ENCODE measurements at places on chromosomes 2 and 18.

DNA sequence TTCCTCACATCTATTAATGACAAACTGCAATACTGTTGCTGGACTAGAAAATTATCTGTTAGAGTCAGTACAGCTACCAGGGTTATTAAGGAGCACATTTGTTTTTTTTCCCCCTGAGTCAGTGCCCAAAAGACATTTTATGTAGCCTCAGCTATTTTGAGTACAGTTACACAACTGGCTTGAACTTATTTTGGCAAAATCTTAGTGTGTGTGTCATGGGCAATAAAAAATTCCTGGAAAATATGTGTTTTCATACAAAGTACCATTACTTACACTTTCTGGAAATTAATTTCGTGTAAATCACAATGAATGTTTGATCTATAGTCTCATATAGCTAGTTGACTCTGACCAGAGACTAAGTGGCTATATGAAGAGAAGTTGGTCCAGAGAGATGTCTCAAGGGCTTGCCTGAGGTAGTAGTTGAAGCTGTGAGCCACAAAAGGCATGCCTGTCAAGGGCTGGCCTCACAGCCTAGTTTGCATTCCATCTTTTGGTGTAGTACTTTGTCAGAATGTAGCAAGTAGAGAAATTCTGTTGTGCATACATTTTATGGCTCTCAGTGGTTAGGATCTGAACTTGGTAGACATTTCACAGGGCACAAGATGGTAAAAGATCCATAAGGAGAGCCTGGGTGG lies 283.4 kb downstream of the MTX2 start:
- DNase-seq = no peak

- DNase-seq = no peak
Observed at GRCh38 chr2:83742117-83742782, 716.8 kb downstream of the SUCLG1 start.

DNA sequence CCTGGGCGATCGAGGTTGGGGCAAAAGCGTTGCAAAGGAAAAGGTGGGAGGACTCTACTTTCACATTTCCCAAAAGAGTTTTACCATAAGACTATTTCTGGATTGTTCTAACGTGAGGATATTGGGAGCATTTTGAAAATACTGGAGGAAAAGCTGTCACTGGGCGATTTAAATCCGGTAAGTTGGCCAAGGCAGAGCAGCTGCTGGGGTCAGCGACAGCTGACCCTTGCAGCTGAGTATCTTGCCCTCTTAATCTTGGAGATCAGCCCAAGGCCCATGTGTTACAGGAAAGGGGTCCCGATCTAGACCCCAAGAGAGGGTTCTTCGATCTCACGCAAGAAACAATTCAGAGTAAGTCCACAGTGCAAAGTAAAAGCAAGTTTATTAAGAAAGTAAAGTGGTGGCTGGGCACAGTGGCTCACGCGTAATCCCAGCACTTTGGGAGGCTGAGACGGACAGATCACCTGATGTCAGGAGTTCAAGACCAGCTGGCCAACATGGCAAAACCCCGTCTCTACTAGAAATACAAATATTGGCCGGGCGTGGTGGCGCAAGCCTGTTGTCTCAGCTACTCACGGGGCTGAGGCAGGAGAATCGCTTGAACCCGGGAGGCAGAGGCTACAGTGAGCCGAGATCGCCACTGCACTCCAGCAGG lies 964 bp upstream of the ST3GAL5 start:
- no peak for DNase-seq

GRCh38 chr2:170077830-170078569 lies 99.9 kb upstream of the MYO3B start:
- DNase-seq = no peak

DNA sequence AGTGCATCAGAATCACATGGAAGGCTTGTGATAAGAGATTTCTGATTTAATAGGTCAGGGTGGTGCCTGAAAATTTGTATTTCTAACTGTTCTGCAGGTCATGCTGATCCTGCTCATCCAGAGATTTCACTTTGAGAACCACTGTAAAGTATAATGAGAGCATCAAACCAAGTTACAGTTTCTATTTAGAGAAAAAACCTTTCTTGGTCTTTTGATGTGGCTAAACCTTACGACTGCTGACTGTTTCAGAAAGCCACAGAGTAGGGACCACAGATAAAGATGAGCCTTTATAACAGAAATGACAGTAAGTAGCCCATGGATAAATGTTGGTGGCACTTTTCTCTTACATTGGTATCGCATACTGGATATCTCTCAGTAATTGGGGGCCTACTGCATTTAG lies 109.4 kb upstream of the FANCL start:
- no peak for DNase-seq

GRCh38 chr2:49002750-49003149 lies 151.6 kb downstream of the FSHR start:
- no peak for DNase-seq

DNA sequence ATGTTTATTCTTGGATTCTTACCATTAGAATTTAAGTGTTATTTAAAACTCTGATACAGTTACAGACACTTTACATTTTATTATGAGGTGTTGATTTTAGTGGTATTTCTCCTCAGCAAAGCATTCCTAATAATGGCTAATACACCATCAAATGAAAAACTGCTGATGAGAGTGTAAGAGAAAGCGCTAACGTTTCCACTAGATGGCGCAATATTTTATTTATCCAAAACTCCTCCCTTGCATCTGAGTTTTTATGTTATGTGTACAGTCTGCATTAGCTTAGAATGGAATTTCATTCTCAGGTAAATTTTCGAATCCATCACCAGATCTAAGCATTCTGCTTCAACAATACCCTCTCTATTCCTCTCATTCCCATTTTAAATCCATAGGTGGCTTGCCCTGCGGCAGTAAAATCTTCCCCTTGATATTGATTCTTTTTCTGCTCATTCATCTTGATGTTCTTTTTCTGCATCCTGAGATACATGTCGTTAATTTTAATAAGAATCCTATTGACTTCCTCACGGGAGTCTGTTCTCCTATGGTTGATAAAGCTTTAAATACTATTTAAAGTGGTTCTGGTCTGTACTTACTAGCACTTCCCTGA lies 53.9 kb downstream of the PRKRA start:
- DNase-seq = no peak

GRCh38 chr2:230582851-230583283 lies 129.8 kb upstream of the CAB39 start:
- no peak for DNase-seq

- DNase-seq = no peak
Observed at GRCh38 chr2:20217041-20217970, 7.6 kb downstream of the SDC1 start.

DNA sequence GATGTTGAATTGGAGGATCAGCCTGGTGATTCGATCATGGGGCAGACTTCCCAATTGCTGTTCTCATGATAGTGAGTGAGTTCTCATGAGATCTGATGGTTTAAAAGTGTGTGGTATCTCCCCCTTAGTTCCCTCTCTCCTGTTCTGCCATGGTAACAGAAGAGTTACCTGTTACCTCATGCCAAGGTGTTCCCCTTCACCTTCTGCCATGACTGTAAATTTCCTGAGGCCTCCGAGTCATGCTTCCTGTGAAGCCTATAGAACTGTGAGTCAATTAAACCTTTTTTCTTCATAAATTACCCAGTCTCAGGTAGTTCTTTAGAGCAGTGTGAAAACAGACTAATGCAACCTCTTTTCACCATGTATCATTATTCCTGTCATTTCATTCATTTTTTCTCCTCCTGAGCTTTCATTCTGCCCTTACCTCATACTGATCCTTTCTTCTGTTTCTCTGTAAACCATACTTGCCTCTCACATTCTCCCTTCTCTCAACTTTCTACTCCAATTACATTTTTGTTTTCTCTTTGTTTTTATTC lies 22.0 kb downstream of the STARD6 start:
- no peak for DNase-seq

- DNase-seq = no peak
Observed at GRCh38 chr2:11833601-11834000, 87.2 kb downstream of the LPIN1 start.

GRCh38 chr2:62801814-62802523 lies 96.5 kb downstream of the EHBP1 start:
- DNase-seq = no peak

- no peak for DNase-seq
Observed at GRCh38 chr2:168138374-168138773, 109.0 kb downstream of the STK39 start.

DNA sequence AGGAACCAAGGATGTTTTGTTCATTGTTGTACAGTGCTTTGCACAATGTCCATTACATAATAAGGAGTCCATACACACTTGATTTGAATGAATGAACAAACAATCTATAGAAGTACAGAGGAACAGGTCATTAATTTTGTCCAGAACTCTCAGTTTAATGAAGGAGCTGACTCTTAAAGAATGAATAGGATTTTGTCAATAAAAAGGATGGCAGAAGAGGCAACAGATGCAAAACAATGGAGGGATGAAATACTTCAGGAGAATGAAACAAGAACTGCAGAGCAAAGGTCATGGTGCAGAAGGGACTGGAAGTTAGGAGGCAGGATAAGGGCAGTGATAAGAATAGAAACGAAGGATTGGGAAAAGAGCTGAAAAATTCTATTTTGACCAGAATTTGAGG lies 28.7 kb upstream of the COL5A2 start:
- DNase-seq = no peak

GRCh38 chr2:96841701-96842495 lies 1.9 kb downstream of the ANKRD23 start:
- DNase-seq = no peak

- DNase-seq = no peak
Observed at GRCh38 chr18:3313685-3314084, 51.8 kb downstream of the MYL12B start.

- DNase-seq = no peak
Observed at GRCh38 chr2:179946810-179947615, 60.1 kb downstream of the CWC22 start.

DNA sequence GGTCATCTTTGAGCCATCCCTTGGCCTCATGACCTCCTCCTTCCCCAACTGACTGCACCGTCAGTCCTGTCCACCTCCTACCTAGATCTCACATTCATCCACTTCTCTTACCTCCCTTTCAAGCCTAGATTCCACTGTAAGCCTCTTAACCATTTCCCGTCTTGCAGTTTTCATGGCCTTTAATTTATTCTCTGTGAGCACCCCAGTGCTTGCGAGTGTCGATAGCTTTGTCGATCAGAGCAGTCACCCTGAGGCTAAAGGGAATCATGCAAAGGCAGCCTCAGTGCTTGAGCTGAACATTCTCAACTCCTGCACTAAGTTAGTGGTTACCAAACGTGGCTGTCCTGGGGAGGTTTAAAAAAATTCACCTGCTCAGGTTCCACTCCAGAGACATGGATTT lies 14.7 kb downstream of the ARHGAP25 start:
- no peak for DNase-seq

DNA sequence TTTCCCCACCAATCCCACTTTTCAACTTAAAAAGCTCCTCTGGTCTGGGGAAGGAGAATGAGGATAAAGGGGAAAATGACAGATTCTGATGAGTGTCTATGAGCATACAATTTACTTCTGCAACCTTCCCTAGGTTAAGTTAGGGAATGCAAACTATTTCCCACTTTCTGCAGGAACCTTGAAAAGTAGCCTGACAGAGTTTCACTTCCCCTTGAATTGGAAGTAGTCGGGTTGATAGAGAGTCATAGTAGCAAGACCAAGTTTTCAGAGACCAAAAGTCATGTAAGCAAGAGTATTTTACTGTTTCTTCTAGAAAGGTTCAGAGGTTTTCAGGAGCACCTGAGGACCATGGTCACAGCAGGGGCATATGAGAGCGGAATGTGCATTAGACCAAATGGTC lies 815.1 kb downstream of the CPS1 start:
- no peak for DNase-seq

DNA sequence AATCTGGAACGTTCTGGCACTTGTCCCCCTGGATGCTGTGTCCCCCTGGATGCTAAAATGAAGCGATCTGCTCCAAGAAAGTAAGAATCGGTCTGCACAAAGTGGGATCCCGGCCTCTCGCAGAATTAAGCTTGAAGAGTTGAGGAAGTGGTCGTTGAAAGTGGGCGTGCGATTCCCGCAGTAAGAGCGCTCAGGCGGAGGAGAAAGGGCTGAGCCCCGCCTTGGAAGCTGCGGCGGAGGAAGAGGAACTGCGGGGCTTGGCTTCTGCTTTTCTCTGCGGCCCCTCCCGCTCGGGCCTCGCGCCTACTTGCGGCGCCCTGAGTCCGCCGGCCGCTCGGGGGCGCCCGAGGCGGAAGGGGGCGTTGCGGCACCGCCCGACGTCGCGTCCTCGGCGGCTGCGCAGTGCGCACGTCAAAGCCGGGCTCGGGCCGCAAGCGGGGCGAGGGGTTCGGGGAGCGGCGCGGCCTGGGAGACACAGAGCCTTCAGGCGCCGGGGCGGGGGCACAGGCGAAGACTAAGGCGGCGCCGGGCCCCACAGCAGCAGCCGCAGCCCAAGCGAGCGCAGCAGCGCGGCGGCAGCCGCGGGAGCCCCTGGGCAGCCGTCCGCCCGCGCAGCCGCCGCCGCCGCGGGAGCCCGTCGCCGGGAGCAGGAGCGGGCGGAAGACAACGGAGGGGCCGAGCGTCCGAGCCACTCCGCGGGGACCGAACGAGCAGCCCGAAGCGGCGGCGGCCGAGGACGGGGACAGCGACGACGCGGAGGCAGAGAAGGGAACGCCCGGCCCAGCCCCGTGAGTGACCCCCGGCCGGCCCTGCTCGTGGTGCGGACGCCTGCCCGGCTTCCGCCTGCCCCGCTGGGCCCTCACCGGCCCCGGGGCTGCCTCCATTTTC lies at the start of gene CAB39:
Gene CAB39 (plus strand): TSS at position 400 of the 888 bp plus-strand sequence. CDS start 47,160 bp downstream, outside the sequence.
- DNase-seq = peak; percentile 76

GRCh38 chr18:10713409-10713808 lies 187.6 kb downstream of the NAPG start:
- DNase-seq = no peak

DNA sequence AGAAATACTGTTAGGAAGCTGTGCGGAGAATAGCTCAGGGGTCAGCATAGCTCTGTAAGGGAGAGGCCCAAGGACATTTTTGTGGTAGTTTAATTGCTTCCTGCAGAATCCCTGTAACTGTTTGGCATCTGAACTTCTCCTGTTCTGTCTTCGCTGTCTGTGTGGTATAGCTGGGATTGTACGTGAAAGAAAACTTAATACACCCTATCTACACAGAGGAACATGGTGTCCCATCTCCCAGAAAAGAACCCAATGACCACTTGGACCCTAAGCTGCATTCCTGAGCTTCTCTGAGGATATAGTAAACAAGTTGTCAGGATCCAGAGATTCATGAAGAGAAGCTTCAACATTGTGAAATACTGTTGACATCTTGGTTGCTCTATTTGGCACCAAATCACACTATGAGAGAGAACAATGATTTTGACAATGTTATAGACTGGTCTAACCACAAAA lies 81.3 kb downstream of the CDC42EP3 start:
- no peak for DNase-seq

- no peak for DNase-seq
Observed at GRCh38 chr2:179097131-179097530, 47.2 kb upstream of the CCDC141 start.

- DNase-seq = no peak
Observed at GRCh38 chr18:68985172-68985820, 187.4 kb downstream of the CCDC102B start.

DNA sequence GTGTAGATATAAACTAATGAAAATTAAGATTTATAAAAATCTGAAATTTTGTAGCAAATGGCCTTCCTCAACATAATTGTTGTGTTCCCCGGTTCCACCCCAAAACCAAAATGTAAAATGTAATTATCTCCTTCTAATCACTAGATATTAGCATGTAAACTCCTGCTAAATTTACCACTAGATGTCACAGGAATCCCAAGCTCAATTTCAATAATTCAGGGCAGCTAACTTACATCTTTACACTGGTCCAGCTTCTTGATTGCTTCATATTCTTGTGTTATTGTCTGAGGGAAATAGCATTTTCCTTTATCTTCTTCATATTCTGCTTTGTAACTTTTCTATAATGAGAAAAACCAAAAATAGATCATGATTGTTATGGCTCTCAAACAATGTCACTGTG lies 42.6 kb downstream of the NEB start:
- DNase-seq = no peak

- DNase-seq = no peak
Observed at GRCh38 chr18:13984080-13984479, 68.7 kb upstream of the MC2R start.

Measured in activated CD4-positive, alpha-beta T cell treated with anti-CD3 and anti-CD28 coated beads for 24 hours (primary cell).